ENCODE measurements at places on chromosomes 11 and 22.

DNA sequence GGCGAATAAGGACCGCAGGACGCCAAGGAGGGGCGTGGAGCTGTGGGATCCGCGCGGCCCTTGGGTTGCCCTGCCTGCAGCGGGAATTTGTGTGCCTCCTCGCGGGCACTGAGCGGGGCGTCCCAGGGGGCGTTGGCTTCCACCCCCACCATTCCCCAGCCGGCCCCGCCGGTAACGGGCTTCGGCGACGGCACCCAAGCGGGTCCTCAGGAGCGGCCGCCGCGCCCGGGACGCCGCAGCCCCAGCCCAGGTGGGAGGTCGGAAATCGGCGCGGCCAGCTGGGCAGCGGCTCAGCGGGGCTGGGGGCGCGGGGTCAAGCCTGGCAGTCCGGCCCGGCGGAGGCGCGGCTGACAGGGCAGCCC, 320 bp downstream of the CLTCL1 start:
- peak; percentile 7 for DNase-seq

DNA sequence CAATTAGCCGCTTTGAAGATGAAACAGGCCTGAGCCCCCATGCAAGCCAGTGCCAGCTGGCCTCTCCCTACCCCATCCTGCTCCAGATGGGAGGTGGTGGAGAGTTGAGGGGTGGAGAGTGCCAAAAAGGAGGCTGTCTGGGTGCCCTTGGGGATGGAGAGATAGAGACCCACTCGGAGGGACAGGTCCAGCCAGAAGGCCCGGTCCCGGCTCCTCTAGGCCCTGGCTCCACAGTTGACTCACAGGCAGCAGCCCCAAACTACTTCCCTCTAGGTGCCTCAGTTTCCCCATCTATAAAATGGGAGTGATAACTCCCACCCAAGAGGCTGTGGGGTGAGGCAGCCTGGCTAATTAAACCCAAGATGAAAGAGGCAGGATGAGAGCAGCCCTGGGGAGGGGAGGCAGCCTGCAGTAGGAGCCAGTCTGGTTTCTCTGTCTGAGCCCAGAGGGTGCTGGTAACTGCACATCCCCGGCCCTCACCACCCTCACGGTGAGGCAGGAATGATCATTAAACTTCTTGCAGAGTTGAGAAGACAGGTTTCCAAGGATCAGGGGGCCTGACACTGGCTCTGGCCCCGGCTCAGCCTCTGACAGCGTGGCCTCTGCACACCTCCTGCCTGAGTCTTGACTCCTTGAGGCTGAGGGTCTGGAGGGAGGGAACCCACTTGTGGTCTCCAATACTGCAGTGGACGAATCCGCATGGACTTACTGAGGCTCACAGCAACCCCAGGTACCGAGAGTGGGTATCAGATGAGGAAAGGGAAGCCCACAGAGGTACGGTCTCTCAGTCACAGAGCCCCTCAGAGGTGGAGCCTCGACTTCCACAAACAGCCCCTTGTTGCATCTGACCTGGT, 1.4 kb upstream of the AP5B1 start:
- no peak for DNase-seq

DNA sequence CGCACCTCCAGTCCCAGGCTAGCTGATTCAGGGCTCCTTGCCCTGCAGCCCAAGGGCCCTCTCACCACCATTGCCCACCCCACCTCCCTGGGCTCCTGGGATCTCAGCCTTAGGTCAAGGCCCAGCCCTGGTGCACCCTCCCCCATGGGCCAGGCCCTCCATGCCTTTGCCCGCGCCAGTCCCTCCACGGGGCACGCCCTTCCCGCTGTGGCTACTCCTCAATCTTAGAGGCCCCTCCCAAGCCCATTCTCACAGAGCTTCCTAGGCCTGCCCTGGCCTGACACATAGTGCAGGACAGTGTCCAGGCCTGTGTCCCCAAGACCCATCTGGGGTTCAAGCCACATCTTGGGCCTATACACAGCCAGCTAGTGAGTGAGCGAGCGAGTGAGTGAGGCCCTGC, 6.9 kb downstream of the GP1BB start:
- DNase-seq: no peak

GRCh38 chr11:93474123-93474522, 69.1 kb downstream of the SMCO4 start:
- DNase-seq: no peak

DNA sequence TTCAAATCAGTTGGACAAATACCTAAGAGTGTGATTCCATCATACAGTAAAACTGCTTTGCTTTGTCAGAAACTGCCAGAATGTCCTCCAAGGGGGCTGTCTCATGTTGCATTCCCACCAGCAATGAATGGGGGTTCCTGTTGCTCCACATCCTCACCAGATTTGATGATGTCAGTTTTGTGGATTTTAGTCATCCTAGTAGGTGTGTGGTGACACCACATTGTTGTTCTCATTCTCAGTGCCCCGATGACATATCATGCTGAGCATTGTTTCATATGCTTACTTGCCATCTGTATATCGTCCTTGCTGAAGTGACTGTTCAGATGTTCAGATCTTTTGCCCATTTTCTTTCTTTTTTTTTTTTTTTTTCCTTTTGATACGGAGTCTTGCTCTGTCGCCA, 37.0 kb downstream of the CDPF1 start:
- DNase-seq: no peak

- DNase-seq: no peak
These were observed 14.9 kb downstream of the TMEM121B start for GRCh38 chr22:17106161-17106784.

All from CD4-positive, alpha-beta T cell treated with Interleukin-6 at 100 ng/mL for 8 hours (primary cell).